ENCODE measurements at places on chromosomes 1 and 21.

GRCh38 chr1:157641177-157641576 is 43.3 kb upstream of the FCRL4 start:
- H3K36me3 ChIP-seq = no peaks in the 10 kb centered on the region
- H3K27ac ChIP-seq = no peak overlapping the region
- H3K4me1 ChIP-seq = no peaks in the 10 kb centered on the region
- no peak overlapping the region for H3K4me3 ChIP-seq

- no peaks in the 10 kb centered on the region for H3K4me1 ChIP-seq
- H3K27ac ChIP-seq = no peak overlapping the region
- H3K4me3 ChIP-seq = no peak overlapping the region
- H3K27me3 ChIP-seq = no peaks in the 10 kb centered on the region
Observed at GRCh38 chr1:197692965-197693364, 82.3 kb downstream of the DENND1B start.

DNA sequence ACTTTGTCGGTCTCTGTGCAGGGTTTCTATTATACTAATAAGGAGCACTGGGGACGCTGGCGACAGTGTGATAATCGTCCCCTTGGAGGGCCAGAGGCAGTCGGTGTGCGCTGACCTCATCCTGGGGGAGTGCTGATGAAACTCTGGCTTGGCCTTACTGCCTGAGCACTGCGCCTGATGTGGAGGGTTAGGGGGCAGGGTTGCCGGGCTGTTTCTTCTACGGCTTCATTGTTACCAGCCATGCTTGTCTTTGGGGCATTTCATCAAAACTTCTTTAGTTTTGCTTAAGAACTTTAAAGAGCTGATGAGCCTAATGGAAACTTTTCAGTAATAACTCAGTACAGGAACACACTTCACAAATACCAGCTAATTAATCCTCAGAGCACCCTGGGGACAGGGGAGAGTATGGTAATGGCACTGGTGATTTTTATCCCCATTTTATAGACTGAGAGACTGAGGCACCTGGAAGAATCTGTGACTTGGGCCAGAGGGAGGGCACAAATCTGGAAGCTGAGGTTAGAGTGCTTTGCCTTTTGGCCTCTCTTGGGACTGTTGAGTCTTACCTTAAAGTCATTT is 81.8 kb downstream of the PEX14 start:
- H3K36me3 ChIP-seq = peaks cover 5% of the 10 kb centered on the region
- no peak for DNase-seq
- no peak overlapping the region for H3K4me3 ChIP-seq
- H3K27me3 ChIP-seq = no peaks in the 10 kb centered on the region

DNA sequence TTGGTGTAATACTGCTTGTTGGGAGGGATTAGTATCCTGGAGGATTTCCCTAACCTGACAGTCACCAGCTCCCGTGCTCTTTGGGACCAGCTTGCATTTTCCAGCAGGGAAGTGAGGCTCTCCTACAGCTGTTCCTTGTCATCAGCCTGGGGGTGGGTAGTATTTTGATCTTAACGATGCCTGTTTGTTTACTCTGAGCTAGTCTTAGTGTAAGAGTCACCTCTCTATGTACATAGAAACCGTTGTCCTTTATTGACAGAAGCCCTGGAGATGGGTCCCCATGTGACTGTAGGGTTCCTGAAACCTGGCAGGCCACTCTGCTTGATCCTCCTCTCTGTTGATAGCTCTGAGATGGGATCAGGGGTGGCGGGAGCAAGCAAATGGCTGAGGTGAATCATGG is 58.0 kb downstream of the ACP6 start:
- peaks cover 4% of the 10 kb centered on the region for H3K4me1 ChIP-seq
- DNase-seq = no peak
- peaks cover 40% of the 10 kb centered on the region for H3K36me3 ChIP-seq
- no peaks in the 10 kb centered on the region for H3K27me3 ChIP-seq
- H3K4me3 ChIP-seq = no peak overlapping the region

GRCh38 chr1:91501523-91501851 is 836 bp downstream of the CDC7 start:
- H3K27ac ChIP-seq = no peak overlapping the region
- no peak overlapping the region for H3K4me3 ChIP-seq
- no peak for DNase-seq
- H3K27me3 ChIP-seq = no peaks in the 10 kb centered on the region
- H3K4me1 ChIP-seq = peaks cover 14% of the 10 kb centered on the region

Data from type B pancreatic cell (in vitro differentiated cells).